ENCODE measurements at places on chromosomes 13 and 19.
A peak's percentile ranks its signal among the peaks of the same experiment; 100 is the strongest.

GRCh38 chr13:97548138-97548537, 114.2 kb downstream of the RAP2A start:
- no peak for DNase-seq

DNA sequence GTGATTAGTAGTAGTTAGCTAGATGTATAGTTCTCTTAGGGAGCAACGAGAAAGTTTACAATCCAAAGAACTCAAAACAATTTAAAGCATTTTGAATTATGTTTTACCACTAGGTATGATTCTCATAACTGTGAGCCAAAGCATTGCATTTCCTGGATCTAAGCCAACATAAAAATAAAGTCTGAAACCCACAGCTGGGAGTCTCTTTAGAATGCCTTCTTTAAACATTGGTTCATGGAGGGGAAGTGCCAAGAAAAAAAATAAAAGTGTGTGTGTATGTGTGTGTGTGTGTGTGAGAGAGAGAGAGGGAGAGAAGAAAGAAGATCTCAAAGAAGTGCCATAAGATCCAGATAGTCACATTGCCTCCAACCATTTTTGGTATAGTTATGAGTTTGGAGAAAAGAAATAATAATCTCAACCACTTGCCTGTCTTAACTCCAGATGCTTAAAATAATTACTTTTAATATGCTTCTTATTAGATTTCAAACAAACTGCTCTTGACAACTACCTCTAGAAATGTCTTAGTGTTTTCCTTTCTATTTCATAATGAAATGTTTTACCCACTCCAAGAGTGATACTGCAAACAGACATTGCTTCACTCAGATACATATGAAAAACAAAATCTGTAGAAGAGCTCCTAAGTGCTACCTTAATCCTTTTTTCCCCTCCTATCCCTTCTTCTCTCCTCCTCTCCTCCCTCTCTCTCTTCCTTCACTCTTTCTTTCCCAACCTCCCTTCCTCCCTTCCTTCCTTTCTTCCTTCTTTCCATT, 554.1 kb downstream of the KCTD12 start:
- DNase-seq = no peak

DNA sequence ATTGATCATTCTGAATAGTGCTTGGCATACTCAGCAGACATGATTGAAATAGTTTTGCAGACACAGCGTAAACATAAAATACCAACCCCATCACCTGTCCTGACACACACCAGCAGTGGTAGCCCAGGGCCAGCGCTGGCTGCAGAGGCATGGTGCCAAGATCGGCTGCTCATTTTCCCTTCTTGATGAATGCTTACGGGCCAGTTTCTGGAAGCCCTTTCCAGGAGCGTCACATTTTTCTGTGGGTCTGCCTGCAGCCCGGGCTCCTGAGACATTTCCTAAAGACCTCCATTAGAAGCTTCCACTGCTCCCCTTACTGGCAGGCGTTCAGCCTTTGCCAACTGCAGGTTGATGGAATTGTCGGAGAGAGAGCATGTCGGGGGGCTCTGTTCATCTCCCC, 48.6 kb downstream of the CHST8 start:
- DNase-seq = no peak

- no peak for DNase-seq
Observed at GRCh38 chr13:24214528-24214927, 54.0 kb downstream of the SPATA13 start.

- DNase-seq = no peak
Observed at GRCh38 chr13:104953588-104953987, 1581.9 kb downstream of the EFNB2 start.

DNA sequence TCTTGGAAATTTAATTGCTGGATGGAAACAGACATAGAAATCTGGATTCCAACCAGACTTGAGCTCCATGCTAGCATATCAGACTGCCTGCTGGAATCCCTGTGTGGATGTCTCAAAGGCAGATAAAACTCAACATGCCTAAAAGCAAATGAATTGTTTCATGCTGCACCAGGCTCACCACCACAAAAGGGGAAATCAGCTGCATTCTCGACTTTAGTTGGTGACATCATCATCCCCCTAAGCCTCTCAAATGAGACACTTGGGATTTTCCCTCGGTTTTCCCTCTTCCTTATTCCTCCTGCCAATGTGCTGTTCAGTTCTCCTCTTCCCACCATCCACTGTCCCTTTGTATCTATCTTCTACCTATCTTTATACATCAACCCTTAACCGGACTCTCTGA, 134.3 kb downstream of the ZDHHC20 start:
- no peak for DNase-seq

DNA sequence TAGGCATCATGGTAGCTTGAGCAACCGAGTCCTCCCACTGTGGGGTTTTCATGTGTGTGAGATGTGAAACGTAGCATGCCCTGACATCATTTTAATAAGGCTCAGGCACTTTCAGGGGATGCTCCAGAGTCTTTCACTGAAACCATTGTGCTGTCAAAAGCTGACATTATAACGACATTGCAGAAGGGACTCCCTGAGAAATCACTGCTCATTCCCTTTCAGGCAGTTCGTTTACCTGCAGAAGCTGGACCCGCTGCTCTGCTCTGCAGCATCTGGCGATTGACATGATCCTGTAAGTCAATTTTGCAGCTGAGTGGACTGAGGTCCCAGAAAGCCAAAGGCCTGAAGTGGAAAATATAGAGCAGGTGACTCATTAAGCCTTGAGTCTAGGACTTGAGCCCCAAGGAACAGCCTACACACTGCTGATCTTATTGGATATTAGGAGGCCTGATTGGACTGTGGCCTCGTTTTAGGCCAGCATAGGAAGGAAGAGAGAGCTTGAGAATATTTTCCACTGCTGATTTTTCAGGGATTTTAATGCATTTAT, 54.0 kb upstream of the CNMD start:
- DNase-seq = no peak

DNA sequence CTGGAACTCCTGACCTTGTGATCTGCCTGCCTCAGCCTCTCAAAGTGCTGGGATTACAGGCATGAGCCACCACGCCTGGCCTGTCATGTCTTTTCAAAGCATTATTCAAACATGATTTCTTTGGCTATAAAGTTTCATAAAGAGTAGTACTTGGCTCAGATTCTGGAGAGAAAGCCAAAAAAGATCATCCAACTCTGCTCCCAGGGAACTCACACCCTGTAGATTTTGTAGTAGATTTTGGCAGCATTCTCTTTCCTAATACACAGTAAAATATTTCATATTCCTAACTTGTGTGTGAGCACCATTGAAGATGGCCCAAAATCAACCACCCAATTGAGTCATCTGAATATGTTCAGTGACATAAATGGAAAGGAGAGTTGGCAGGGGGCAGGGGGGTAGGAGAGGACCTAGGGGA, 48.4 kb downstream of the CAB39L start:
- no peak for DNase-seq

DNA sequence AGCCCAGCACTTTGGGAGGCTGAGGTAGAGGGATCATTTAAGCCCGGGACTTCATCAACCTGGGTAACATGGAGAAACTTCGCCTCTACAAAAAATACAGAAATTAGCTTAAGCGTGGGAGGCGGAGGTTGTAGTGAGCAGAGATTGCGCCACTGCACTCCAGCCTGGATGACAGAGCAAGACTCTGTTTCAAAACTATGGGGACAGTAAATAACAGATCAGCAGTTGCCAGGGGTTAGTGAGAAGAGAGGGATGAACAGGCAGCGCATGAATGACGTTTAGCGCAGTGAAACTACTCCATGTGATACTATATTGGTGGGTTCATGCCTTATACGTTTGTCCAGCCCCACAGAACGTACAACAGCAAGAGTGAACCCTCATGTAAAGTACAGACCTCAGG, 7.1 kb upstream of the ICAM3 start:
- DNase-seq = no peak

DNA sequence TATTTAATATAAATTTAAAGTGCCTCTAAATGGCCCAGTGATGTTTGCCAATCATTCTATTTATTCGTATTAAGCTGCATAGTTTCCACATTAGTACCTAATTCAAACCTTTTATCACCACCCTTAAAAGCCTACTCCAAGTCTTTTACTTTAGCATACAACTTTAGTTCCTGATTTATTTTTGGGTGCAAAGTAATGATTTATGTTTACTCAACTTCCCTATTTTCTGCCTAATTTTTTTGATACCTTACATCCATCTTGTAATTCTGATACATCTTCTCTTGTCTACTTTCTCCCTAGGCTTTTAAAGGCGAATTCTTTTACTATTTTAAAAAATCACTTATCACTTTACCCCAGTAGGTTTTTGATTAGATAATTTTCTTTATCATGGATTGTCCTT, 2651.1 kb upstream of the PCDH20 start:
- DNase-seq = no peak

DNA sequence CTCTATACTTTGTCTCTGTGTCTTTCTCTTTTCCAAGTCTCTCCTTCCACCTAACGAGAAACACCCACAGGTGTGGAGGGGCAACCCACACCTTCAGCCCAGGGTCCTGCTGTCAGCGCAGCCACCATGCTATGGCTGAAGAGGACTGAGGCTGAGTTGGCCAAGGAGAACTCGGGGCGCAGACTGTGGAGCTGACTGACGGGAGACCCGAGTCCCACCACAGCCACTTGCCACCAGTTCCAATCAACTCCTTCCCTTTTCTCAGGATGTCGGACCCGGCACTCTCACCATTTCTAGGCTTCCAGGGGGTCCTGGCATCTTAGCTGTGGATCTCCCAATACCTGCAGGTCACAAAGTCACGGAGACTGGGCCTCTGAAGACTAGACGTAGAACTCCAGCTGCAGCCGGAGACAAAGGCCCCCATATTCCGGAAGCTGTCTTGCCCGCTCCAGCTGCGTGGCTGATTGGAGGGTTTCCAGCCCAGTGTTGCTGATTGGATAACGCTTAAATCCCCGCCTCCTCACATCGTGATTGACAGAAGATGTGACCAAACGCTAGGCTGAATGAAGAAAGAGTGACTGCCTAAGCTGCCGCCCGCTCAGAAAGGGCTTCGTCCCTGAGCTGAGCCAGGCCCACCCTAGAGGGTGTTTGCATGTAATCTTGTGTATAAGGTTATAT, 63.6 kb downstream of the ZNF429 start:
- DNase-seq = peak; percentile 98

- DNase-seq = peak; percentile 39
Observed at GRCh38 chr19:38661996-38662395, 14.5 kb downstream of the ACTN4 start.

DNA sequence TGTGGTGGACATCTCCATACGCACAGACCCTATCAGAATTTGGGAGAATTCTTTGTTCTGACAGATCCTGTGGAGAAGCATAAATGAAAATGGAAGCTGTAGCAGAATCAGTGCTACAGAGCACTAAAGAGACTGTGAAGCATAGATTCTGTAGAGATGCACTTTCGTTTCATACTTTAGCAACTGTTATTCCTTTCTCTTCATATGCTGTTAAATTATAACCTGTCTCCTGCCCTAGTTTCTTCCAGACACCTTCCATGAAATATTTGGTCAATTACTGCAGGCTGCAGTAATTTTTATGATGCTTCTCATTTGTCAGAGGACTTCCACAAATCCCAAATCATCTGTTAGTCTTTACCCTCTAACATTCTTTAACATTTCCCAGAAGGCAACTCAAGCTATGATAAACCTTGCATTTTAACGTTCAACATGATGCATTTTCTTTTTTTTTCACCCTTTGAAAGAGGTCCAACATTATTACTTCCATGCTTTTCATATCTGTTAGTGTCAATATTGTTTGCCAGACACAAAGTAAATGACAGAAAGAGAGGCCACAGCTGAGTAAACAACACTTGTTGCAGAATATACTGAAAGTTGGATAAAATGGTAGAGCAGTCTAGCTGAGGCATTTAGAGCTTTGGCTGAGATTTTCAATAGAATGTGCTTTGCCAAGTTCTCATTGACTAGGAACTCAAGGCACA, 412.7 kb downstream of the LMO7 start:
- no peak for DNase-seq

GRCh38 chr13:54449922-54450321, 1421.3 kb downstream of the OLFM4 start:
- no peak for DNase-seq

DNA sequence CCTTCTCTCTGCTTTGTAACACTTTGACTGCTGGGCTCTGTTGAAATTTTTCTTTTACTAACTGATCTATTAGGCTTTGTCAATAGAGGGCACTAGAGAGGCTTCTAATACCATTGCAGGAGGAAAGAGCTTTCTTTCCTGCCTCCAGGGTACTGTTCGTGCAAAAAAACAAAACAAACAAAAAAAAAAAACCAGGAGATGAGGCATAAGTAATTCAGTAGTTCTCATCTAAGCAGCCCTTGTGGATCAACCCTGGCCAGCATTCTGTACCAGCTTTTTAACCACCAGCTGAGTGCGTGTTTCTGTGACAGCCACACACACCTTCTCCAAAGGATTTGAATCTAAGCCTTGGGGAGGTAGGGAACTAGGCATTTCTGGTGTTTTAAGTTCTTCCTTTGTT, 1707.6 kb upstream of the SLC10A2 start:
- no peak for DNase-seq

- no peak for DNase-seq
Observed at GRCh38 chr19:54345938-54346386, 7.0 kb upstream of the LILRA4 start.

- peak; percentile 39 for DNase-seq
Observed at GRCh38 chr19:36059180-36059910, 4.6 kb downstream of the WDR62 start.

DNA sequence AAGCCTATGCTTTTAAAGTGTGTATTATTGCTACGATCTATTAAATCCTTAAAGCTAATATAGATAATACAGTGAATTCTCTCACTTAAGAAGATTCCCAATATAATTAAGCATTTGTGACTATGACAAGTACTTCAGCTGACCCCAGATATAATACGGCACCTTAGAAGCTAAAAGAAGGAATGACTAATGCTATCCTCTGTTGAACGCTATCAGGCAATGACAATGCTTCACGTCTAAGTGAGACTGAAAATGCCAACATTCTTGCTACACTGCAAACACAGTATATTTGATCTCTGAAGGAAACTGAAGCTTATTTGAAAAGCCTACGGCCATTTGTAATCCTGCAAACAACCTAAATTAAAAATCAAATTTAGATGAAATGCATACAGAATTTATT, 19.7 kb downstream of the VWA8 start:
- no peak for DNase-seq

DNA sequence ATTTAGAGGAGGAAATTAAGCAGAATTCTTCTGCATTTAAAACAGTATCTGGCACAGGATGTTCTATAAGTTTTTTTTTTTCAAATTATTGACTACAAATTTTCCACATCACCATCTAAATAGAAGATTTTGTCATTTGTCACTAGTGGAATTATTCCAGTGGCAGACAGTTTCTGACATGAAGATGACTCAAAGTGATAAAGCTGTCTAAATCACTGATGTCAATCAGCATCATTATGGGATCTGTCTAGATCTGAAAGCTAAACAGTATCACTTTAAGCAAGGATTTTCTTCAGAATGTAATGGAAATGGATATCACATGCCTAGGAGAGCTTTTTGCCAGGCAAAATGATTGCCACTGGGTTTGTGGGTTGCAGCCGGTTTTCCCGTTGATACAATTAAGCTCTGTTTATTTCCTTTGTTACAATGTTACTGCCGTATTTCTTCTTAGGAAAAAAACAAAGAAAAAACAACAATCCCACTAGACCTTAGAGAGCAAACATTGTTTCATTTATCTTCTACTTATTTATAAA, 1657.0 kb upstream of the PRR20A start:
- no peak for DNase-seq

- DNase-seq = no peak
Observed at GRCh38 chr19:16586991-16587832, 15.0 kb upstream of the SLC35E1 start.

GRCh38 chr13:92575777-92576176, 650.8 kb upstream of the GPC6 start:
- peak; percentile 20 for DNase-seq
